Effector CD4-positive, alpha-beta T cell (primary cell): ENCODE measurements at places on chromosomes 5 and 9.
A peak's percentile ranks its signal among the peaks of the same experiment; 100 is the strongest.

- no peak for DNase-seq
These were observed 35.2 kb upstream of the SPARC start for GRCh38 chr5:151721812-151722391.

GRCh38 chr9:34503406-34503805, 19.4 kb downstream of the ENHO start:
- no peak for DNase-seq

DNA sequence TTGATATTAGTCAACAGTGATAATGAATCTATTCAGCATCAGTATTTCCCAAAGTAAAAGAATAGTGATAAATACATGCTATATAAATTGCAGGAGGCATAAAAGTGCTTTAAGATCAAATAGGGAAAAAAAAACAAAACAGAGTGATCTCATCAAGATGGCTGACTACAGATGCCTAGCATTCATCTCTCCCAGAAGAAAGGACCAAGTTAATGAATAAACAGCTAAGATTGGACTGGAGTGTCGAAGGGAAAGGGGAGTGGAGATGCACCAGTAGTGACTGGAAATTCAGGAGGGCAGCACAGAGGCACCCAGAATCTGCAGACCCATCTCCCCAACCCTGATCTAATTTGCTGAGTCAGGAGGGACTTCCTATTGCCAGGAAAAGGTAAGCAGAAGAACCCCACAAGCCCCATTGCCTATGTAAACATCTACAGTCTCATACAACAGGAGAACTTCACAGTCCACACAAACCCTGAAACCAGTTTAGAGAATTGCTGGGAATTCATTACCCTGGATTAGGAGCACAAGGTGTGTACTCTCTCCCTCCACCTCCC, 699.4 kb downstream of the PTPRD start:
- DNase-seq: no peak

DNA sequence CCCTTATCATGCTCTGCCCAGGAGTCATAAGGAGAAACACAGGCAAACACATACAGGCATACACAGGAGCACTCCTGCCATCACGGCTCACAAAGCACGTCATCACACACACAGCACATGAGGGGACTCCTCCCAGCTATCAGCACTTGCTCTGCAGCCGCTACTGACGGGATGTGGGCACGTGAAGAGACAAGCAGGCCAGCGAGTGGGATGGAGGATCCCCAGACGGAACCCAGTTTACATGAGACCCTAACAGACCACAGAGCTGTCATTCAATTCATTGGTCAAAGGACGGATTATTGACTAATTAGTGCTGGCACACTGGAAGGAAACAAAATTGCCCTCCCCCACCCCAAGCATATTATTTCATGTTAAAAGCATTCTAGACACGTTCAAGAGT, 53.6 kb downstream of the SEMA4D start:
- DNase-seq: peak; percentile 57

GRCh38 chr5:123151227-123151909, 62.3 kb downstream of the PRDM6 start:
- DNase-seq: no peak

- no peak for DNase-seq
These were observed 57.3 kb upstream of the CPLX2 start for GRCh38 chr5:175813943-175814630.

- no peak for DNase-seq
These were observed 93.3 kb downstream of the TMEM174 start for GRCh38 chr5:73266176-73266738.
